ENCODE measurements at places on chromosomes 4 and X.

- no peak for DNase-seq
These were observed 42.4 kb downstream of the NAT8L start for GRCh38 chr4:2101346-2102044.

GRCh38 chrX:14030174-14030530 is 460 bp upstream of the GEMIN8 start:
- DNase-seq, result no peak

DNA sequence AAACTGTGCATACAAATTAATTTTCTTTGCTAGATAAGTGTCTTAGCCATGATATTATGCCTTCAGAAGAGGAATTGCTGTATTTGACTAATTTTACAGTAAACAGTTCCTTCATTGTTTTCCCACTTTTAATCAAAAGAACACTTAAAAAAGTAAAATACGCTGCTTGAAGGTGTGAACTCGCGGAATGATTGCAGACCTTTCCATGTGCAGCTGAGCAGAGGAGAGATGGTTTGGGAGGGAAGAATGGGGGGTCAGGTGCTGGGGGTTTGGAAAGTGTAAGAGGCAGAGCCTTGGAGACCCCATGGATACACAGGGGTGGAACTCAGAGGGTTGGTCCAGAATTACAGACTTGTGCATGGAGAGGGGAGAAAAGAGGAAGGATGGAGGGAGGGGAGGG is 15.3 kb downstream of the CYTL1 start:
- no peak for DNase-seq

- peak; percentile 44 for DNase-seq
These were observed 80.7 kb upstream of the IGFBP7 start for GRCh38 chr4:57190601-57191481.

DNA sequence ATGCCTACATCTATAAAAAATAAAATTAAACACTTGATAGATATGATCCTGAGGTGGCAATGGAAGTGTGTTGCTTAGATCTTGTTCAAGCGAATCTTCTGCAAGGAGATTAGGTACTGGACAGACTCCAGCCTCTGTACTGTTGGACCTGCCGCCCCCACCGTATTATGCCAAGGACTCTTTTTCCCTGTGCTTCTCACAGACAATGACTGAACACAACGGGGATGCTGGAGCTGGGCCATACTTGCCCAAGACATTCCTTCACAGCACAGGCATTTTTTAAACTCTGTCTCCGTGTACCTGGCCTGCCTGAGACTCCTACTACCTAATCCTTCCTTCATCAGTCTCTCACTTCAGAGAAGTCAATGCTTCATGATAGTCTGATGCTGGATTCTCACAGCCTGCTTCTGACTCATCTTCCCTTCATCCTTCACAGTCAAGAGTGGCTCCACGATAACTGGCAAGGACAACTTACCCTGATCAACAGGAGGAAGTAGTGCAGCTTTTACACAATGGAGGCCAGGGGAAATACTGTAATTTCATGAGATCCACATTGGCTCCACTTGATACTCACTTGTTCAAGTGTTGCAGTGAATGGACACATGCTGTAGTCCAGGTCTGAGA is 754.6 kb upstream of the AGA start:
- DNase-seq, result no peak

DNA sequence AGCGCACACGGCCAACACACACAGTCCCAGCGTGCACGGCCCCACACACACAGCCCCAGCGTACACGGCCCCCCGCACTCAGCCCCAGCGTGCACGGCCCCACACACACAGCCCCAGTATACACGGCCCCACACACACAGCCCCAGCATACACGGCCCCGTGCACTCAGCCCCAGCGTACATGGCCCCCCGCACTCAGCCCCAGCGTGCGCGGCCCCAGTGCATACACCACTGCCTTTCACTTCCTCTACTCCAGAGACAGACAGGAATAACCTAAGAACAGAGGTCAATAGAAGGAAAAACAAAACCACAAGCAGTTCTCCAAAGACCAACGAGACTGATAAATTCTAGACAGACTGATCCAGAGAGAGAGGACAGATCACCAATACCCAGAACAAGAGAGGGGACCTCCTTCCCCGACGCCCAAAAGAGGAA is 17.1 kb downstream of the GAK start:
- DNase-seq, result no peak

- no peak for DNase-seq
These were observed 2.2 kb upstream of the MSANTD1 start for GRCh38 chr4:3246458-3247398.

GRCh38 chr4:41000356-41000755 is 214.0 kb downstream of the APBB2 start:
- DNase-seq, result no peak

DNA sequence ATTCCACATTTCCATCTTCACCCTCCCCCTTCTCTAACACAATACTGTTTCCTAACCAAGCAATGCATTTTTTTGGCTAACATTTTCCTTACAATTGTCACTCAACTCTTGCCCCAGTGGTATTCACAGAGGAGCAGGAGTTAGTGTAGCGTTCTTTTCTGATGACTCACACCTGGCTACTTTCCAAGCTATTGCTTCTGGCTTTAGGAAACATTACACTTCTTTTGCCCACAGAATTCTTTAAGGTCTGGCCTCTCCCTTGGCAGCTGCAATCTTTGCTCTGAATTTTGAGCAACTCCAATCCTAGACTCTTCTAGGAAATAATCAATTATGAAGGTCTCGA is 27.5 kb upstream of the PDGFC start:
- no peak for DNase-seq

DNA sequence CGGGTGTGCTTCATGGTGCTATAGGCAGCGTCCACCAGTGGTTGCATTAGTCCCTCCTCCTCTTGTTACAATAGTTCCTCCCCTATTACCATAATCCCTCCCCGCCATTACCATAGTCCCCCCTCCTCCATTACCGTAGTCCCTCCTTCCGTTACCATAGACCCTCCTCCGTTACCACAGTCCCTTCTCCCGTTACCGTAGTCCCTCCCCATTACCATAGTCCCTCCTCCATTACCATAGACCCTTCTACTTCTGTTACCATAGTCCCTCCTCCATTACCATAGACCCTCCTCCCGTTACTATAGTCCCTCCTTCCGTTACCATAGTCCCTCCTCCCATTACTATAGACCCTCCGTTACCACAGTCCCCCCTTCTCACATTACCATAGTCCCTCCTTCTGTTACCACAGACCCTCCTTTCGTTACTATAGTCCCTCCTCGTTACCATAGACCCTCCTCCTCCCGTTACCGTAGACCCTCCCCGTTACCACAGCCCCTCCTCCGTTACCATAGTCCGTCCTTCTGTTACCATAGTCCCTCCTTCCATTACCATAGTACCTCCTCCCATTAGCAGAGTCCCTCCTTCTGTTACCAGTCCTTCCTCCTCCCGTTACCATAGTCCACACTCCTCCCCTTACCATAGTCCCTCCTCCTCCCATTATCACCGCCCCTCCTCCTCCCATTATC is 129.6 kb downstream of the DHRSX start:
- no peak for DNase-seq

DNA sequence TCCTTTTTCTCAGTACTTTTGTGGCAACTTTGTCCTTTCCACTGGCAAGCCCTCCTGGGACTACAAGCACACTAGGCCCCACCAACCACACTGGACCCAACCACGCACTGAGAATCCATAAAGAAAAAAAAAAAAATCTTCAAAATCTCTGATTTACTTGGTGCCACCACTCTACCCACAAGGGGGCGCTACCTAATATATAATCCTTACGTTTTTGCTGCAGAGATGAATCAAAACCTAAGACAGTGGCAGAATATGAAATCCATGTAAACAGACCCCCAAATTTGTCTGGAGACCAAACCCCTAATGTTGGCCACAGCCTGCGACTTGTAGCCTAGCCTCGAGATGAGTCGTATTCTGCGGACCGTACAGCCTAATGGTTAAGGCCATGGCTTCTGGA is 63.5 kb upstream of the ARHGAP36 start:
- peak; percentile 23 for DNase-seq

DNA sequence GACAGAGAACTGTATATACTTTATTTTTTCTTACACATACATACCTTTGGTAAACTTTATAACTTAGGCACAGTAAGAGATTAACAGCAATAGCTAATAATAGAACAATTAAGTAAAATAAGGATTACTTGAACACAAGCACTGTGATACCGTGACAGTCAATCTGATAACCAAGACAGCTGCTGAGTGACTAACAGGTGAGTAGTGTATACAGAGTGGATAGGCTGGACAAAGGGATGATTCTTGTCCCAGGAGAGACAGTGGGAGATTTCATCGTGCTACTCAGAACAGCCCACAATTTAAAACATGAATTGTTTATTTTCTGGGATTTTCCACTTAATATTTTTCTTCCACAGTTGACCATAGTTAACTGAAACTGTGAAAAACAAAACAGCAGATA is 411.8 kb downstream of the PPP1R2C start:
- no peak for DNase-seq

All from stimulated activated CD4-positive, alpha-beta T cell treated with anti-CD3 and anti-CD28 coated beads, Interleukin-2, amount 100 ng/mL, for 24 hours (primary cell).